ENCODE measurements at places on chromosomes 3 and 15.
A peak's percentile ranks its signal among the peaks of the same experiment; 100 is the strongest.

DNA sequence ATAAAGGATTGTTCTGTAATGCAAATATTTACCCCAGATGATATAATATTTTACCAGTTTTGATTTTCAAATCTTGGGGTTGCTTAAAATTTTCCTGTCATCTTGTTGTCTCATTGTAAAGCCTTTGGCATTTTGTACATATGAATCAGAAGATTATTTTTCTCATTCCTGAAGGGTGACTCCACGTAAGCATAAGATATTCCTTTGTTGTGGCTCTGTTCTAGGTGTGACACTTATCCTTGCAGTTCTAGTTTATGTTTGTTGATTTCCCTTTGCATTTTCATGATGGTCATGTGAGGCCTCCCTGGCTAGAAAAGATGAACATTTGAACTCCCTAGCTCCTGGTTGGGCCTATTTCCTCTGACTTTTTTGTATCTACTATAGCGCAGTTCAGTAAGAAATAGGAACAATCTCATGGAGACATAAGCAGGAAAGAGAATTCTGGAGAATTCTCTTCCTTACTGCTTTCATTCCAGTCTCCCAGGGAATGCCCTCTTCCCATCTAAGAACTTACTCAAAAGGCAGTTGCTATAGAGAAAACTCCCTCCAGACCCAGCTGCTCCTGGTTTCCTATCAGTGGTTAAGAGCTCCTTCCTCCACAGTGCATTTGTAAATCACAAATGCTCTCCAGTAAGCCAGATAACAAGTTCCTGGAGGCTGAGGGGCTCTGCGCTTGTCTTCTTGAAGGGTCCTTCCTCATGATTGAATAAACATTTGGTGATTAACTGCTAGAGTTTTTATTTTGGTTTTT, 124.7 kb downstream of the WNT5A start:
- DNase-seq: peak; percentile 86

DNA sequence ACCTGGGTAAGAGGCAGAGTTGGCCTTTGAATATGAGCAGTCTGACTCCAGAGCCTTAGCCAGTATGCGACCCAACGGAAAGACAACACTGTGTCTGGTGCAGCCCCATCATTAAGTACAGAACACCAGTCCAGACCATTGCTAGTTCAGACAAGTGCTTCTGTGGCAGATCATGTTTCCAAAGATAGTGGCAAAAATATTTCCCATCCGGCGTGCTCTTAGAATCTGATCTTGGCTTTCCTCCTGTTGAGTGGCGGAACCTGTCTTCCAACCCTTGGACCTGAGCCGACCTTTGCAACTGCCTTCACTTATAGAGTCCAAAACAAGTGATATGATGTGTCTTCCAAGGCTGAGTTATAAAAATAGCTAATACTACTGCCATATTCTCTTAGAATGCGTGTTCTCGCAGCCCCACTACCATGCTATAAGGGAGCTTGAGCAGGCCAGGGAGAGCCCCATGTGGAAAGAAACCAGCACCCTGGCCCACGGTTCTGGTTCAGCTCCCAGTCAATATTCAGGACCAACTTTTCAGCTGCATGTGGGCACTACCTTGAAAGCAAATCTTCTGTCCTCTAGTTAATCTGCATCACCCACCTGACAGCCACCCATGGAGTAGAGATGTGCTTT, 322.4 kb upstream of the SLCO3A1 start:
- DNase-seq: no peak

DNA sequence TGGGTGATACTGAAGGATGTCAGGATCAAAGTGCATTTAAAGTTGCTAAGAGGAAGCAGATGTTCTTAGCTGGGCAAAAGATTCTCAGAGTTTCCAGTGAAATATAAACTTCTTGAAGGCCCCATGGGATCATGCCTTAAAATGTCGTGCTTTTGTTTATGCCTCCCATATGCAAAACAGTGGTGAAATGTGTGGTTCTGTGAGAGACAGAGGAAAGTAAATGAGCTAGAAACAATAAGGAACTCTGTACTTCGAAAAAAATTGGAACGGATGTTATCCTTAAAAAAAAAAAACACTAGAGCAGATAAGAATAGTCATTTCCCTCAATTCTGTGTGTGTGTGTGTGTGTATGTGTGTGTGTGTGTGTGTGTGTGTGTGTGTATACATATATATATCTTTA, 497.0 kb upstream of the TBL1XR1 start:
- no peak for DNase-seq

- DNase-seq: peak; percentile 83
Measured at GRCh38 chr3:58874795-58875194, 175.0 kb downstream of the CFAP20DC start.

DNA sequence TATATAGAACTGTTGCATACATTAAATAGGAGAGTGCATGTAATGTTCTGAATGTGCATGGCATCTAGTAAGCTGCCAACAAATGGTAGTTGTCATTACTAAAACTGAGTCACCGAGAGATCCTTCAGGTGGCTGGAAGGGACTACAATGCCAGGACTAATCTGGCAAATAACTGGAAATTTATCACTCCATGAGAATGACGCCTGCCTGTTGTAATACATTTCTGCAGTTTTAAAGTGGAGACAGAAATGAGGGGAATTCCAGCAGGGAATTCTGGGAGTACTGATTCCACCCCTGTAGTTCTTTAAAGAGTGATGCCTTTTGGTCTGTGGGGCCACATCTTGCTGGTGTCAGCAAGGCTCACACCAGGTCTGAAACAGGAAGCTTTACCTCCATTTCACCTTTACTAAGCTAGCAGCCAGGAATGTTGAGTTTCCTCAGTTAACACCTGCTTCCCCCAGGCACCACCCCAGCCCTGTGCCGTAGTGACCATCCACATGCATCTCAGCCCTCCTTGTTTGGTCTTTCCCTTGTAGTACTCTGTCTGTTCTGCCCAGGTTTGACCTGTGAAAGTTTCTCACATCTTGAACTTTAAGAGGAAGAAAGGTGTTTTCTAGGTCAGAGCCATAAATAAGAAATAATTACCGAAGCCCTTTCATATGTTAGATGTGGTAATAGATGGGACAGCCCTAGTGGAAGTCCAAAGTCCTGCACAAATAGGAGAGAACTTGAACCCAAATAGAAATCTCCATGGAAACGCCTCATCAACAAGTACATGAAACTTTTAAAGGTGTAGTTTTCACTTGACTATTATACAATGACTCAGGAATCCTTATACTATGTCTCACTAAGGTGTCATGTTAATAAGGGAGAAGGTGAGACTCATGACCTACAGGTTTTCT, 56.7 kb upstream of the LMOD3 start:
- DNase-seq: peak; percentile 36

GRCh38 chr15:96270581-96271172, 59.8 kb upstream of the NR2F2 start:
- peak; percentile 86 for DNase-seq

- DNase-seq: peak; percentile 70
Measured at GRCh38 chr3:192091831-192092230, 630.9 kb downstream of the PYDC2 start.

- no peak for DNase-seq
Measured at GRCh38 chr3:146195030-146195429, 34.0 kb upstream of the PLOD2 start.

DNA sequence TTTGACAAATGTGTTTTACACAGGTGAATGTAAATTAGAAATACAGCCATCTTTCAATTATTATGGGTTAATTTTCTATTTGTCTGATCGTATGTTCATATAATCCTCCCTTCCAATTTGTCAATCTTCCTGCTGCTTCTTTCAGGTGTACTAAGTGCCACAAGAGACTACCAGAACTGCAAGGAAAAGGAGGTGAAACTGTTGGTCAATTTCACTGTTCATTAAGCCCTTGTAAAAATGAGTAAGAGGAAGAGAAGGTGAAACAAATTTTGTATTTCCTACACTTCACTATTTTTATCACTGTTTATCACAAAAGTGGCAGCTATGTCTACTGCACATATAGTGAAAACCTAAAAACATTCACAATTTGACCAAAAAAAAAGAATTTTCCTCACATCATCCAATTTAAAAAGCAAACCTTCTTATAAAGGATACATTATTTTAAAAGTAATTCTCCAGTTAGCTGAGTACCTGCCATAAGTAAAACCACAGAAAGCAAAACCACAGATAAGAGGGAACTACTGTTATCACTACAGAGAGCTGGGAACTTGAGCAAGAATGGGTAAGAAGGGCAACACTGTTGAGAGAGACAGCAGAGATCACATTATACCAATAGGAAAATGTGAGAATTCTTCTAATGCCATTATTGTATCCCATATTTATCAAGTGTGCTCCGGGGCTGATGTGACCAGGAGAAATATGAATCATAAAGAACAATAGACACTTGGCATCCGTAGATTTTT, 163.0 kb downstream of the TBC1D5 start:
- no peak for DNase-seq

DNA sequence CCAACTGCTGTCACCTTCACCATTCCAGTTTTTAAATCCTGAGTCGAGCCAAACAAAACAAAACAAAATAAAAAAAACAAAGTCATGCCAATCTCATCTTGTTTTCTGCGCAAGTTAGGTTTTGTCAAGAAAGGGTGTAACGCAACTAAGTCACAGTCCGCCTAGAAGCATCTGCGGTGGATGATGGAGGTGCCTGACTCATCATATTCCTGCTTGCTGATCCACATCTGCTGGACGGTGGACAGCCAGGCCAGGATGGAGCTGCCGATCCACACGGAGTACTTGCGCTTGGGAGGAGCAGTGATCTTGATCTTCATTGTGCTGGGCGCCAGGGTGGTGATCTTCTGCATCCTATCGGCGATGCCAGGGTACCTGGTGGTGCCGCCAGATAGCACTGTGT, 162.1 kb downstream of the WDR76 start:
- no peak for DNase-seq

- peak; percentile 26 for DNase-seq
Measured at GRCh38 chr15:50181969-50182218, at the start of gene SLC27A2. Gene SLC27A2, plus strand, starts transcription at chr15:50182196. Its CDS starts 232 bp downstream, at chr15:50182428.

DNA sequence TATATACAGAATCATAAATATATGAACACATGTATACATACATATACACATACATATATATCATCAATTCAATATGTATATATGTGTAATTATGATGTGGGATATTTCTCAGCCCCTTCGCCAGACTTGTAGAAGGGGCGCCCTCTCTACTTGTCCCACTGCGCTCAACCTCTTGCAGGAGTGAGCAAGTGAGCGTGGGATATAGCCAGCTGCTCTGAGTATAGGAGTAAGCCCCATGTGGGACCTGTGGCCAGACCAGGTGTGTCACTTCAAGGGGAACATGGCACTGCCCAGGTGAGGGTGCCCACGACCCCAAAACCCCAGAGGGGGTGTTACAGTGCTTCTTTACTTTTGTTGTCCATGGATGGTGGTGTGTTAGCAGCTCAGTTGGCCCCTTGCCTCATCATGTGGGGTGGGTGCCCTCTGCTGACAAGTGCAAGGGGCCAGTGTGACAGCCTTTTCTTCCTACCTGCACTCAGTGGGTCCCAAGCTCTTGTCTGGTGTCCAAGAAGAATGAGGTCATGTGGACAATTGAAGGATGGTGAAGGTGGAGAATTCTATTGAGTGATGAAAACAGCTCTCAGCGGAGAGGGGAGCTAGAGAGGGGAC, 304.1 kb downstream of the UNC13C start:
- DNase-seq: no peak

DNA sequence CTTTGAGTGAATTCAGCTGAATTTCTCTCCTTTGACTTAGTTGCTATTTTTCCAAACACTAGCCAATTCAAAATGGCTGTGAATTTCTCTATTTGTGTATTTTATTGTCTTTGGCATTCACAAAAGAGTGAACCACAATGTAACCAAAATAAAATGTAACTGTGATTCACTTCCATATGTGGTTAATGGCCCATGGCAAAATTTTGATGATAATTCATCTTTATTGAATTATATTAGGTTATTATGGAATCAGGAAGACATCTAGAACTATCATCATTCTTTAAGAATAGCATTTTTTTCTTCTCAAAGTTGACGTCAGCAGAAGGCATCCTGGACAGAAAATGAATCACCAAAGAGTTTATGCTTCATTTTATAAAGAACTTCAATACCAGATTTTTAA, 705.3 kb upstream of the NAALADL2 start:
- DNase-seq: peak; percentile 26

DNA sequence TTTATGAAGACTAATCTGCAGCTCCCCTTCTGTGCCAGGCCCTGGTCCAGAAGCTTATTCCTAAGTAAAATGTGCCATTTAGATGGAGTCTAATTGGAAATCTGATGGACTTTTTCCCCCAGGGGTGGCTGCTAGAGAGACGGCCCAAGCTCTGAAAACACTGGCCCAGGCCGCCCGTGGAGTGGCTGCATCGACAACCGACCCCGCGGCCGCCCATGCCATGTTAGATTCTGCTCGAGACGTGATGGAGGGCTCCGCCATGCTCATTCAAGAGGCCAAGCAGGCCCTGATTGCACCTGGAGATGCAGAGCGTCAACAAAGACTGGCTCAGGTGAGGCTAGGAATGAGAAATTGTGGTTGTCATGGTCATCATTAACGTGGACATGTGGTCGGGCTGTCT, 305.8 kb upstream of the TPM1 start:
- no peak for DNase-seq

DNA sequence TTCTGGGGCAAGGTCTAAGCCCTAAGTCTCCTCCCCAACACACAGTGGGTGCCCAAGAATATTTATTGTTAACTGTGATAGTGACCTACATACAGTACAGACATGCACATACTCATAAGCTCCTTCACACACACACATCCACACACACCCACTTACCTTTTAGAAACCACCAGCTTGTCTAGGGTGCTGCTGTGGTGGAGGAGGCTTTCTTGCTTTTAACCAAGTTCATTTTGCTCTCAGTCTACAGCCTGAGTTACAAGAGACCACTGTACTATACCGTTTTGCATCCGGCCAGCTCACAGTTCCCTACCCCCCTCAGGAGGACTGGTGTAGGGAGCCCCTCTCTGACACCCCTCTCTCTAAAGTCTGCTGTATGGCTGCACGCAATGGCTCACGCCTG, 16.7 kb downstream of the DAPK2 start:
- no peak for DNase-seq

- DNase-seq: no peak
Measured at GRCh38 chr3:15513810-15514662, 7.5 kb downstream of the COLQ start.

DNA sequence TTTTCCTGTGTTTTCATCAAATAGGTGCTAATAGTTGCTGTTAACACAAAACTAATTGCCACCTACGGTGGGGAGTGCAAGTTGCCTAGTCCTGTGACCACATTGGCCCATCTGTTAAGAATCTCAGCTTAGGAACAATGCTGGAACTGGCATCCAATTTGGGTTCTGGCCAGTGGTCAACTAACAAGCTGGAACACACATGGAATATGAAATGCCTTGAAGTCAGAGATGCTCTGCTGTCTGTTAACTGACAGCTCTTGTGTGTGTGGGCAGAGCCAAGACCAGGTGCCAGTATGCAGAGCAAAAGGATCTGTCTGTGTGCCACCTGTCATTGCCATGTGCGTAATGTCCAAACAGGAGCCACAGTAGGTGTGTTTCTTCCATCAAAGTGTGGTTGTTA, 460.8 kb downstream of the ROBO2 start:
- DNase-seq: no peak

GRCh38 chr3:122076491-122077292, 21.5 kb downstream of the CD86 start:
- no peak for DNase-seq

- no peak for DNase-seq
Measured at GRCh38 chr3:154191520-154191919, 70.3 kb downstream of the ARHGEF26 start.

Data from ELR (cell line).